ENCODE measurements at places on chromosomes 16 and 17.

GRCh38 chr17:80183581-80184422 is 14.0 kb downstream of the CARD14 start:
- no peak for DNase-seq

- DNase-seq: no peak
These were observed 2.0 kb upstream of the GLIS2 start for GRCh38 chr16:4313563-4314531.

GRCh38 chr17:17146786-17147406 is 59.2 kb downstream of the PLD6 start:
- no peak for DNase-seq

- DNase-seq: no peak
These were observed 34.0 kb downstream of the TRARG1 start for GRCh38 chr17:1313270-1314005.

DNA sequence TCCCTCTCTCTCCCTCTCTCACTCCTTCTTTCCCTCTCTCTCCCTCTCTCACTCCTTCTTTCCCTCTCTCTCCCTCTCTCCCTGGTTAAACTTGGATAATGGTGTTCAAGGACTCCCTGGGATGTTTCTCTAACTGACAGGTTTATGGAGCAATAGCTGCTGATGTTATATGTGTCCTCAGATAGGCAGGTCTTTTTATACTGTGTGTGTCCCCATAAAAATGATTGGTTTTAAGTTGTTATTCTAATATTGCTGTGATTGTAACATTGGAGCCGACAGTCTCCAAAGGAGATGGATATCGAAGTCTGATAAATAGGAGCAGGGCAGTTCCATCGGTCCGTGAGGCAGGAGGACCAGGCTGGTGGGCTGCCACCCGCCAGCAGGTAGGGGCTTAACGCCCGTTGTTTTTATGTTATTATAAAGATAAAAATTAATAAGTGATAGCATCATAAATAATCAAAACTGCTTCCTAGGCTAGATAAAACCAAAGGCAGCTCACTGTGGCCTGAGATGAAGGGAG is 38.1 kb upstream of the C16orf82 start:
- DNase-seq: no peak

DNA sequence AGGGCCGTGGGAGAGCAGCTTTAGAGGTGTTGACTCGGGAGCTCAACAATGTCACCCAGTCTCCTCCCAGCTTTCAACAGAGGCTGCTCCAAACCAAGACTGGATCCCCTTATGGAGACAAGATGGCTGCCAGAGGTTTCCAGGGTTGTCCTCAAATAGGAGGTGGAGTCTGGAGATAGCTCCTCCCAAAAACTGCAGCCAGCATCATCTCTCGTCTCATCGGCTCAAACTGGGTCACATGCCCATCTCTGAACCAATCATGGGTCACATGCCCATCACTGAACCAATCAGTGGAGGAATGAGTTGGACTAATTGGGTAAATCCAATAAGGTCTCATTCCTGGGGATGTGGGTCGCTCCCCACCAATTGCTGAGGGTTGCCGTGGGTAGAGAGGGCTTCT is 41.1 kb upstream of the C16orf82 start:
- DNase-seq: no peak

DNA sequence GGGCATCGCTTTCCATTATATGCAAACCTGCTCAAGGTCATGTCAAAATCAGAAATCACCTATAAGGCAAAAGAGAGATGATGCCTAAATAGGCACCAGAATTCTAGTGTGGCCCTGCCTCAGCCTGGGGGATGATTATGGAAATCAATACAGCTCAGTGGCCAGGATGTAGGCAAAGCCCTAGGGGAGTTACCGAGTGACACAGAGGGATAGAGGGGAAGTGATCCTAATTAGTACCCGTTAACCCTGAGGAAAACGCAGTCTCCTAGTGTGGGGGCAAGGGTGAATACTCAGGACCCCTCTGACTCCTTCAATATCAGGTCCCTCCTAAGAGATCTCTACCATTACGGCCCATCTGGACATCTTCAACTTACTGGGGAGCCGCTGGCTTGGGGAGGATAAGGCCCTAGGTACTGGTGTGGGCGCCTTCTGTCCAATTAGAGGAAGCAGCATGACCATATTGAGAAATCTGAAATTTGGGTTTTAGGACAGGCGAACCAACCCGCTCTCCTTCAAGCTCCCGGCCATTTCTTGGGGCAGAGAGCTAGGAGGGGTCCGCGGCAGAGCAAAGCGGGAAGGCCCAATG is 725 bp downstream of the NT5C3B start:
- DNase-seq: no peak

- no peak for DNase-seq
These were observed 197.7 kb downstream of the WWOX start for GRCh38 chr16:78297066-78297666.
